ENCODE measurements at places on chromosomes 5 and 9.

DNA sequence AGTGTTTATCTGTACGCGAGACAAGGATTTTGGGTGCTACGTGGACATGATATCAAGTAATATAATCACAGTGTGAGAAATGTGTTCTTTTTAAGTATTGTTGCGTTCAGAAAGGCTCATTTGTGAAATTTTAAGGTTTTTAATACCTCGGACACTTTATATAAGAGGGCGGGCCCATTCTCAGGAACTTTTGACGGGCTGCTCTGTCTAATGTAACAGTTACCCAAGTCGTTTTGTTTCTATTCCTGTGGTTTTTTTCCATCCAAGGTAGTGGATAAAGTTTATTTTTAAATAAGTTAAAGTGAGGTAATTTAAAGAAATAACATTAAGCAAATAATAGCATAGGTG, 525 bp downstream of the SRP19 start:
- no peak for ATAC-seq

DNA sequence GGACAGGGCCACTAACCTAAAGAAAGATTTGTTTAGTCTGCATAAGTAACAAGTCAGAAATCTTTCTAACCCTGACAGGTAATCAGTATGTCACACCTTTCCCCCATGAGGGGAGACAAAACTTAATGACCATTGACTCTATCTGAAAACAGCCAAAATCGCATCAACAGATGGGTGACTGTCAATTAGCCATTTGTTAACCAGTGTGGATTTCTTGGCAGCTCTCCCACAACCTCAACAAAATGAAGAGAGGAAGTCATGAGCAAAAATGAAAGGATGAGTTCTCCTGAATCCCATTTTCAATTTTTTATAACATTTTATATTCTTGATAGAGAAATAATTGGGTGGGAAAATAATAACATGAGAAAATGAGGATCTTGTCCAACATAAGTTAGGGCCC, 84.6 kb upstream of the SNX2 start:
- ATAC-seq = no peak

GRCh38 chr5:2403296-2403695, 348.2 kb downstream of the IRX2 start:
- ATAC-seq = no peak

- no peak for ATAC-seq
These were observed at the start of gene PCDHA7 for GRCh38 chr5:140833993-140834392. Gene PCDHA7, plus strand, starts transcription at chr5:140834269. Its CDS starts 115 bp downstream, at chr5:140834384.

DNA sequence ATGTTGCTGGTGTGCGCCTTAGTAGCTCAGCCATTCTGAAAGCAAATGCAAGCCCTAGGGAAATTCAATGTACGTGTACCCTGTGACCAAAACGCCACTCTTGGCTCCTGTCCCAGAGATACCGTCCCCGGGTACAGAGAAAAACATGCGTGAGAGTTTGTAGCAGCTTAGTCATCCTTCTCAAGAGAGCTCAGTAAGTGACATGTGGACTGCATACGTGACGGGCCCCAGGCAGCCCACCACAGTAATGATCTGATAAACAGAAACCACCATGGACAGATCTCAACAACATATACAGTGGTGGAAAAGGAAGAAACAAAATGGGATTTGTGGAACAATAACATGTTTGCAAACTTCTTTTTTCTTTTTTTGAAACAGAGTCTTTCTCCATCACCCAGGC, 45.1 kb downstream of the S1PR3 start:
- no peak for ATAC-seq

- no peak for ATAC-seq
These were observed 1.8 kb upstream of the TARS1 start for GRCh38 chr5:33438996-33439395.

GRCh38 chr5:175211956-175212756, 231.8 kb downstream of the DRD1 start:
- ATAC-seq = no peak

- ATAC-seq = no peak
These were observed 181.7 kb upstream of the TLX3 start for GRCh38 chr5:171127314-171127713.

DNA sequence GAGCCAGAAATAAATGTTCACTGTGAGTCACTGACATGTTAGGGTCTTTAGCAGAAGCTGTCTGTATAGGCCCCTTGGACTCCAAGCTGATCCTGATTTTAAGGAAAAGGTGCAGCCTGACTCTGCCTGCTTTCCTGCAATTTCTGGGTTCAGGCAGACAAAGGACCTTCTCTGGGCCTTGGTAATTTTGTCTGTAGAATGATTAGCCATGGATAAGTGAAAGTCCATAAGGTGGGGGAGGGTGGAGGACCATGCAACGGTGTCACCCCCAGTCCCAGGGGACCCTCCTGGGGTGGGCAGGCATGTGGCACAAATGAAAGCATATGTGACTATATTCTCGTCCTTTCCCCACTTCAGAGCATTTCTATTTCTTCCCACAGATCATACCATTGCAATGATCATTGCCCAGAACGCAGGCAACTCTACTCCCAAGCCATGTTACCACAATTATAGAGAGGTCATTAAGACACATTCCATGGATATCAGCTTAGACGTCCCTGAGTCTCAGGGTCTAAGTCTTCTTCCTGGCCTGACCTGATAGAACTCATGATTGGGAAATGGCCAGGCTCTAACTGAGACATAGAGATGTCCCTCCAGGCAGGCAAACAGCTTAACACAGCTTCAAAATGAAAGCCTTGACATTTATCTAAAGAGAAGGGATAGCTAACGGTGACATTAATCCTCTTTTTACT, 157.9 kb upstream of the ALDH1B1 start:
- ATAC-seq = no peak

DNA sequence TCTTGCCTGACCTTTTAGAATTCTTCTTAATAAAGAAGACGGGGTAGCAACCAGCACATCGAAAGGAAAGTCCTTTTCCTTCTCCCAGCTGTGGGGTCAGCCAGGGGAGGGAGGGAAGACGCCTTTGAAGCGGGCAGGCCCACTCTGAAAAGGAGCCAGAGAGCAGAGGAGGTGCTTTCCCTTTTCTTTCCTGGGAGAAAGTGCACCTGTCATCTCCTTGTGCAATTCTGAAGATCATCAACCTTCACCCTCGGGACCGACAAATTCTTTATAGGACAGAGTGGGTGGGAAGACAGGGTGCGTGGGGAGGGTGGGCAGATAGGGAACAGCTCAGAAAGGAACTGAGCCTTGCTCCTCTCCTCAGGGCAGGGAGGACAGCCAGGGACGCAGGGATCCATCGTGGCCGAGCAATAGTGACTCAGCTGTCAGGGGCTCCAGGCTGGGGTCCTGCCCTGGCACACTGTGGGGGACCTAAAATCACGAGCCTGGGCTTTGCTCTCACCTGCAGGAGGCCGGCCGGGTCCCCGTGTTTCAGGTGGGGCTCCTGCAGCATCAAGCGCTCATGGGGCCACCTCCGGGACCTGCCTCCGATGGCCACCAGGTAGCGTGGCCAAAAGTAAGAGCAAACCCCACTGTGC, 141.0 kb downstream of the OLFM1 start:
- ATAC-seq = no peak

DNA sequence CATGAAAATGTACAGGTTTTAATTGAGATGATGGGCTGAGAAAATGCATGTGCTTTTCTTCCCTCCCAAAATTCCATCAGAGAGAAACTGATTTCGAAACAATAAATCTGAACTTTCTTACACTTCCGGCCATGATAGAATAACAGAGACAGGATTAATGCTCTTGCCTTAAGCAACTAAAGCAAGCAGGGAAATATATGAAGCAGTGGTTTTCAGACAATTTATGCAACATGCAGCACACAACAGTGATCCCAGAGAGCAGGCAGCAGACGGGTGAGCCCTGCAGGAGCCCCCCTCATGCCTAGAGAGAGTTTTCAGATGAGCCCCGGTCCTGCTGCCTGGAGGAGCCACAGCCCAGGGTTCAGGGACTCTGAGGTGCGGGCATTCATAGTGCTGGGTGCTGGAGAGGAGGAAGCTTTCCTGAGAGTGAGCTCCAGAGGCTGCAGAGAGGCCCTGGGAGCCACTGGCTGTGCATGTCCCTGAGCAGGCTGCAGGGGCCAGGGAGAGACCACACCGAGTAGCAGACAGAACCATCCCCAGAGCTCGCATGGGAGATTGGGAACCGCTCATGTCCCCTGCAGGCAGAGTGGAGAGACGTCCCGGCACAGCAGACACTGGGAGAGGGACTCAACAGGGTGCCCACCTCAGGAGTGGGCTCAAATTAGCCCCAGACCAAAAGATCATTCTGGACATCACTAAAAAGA, 143.5 kb downstream of the OLFM1 start:
- ATAC-seq = no peak

DNA sequence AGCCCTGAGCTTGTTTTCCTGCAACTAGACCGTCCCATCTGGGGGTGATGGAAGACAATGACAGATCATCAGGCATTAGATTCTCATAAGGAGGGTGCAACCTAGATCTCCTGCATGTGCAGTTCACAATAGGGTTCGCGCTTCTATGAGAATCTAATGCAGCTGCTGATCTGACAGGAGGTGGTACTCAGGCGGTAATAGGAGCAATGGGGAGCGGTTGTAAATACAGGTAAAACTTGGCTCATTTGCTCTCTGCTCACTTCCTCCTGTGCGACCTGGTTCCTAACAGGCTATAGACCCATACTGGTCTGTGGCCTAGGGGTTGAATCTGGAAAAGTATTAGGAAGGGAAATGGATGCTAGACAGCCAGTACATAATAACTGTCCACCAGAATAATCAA, 39.7 kb downstream of the PTTG1 start:
- no peak for ATAC-seq

- no peak for ATAC-seq
These were observed 55.9 kb upstream of the HAPLN1 start for GRCh38 chr5:83776437-83777031.

- ATAC-seq = no peak
These were observed 3.5 kb downstream of the BOD1 start for GRCh38 chr5:173612948-173613347.

DNA sequence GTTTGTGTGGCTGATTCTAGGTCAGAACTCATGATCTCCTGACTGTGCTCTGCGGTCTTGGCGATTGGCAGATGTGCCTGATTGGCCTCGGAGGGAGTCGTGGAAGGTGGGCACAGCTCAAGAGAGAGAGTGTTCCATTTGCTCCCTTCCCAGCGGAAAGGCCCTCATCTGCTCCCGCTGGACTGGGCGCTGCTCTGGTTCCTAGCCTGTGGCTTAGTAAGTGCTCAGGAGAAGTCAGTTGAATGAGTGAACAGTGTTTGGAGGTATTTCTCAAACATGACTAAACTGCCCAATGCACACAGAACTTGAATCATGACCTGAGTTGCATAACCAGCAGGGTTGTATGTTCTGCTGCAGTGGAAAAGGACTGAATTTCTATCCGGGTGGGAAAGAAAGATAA, 120.2 kb upstream of the PITX1 start:
- ATAC-seq = no peak

DNA sequence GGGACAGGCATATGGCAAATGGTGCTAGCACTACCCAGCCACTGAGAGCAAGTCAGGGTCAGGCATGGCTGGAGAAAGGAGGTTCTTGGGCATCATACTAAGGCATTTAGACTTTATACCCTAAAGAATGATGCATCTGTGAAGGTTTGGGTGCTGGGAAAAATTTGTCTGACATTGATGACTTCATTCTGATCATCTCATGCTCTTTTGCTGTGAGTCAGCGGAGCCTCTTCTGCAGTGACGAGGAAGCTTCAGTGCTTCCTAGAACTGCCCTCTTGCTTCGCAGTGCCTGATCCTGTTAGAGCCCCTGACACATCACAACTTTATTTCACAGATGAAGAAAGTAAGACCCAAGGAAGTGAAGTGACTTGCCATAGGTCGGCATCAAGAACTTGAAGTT, 266.6 kb upstream of the GAS1 start:
- no peak for ATAC-seq

DNA sequence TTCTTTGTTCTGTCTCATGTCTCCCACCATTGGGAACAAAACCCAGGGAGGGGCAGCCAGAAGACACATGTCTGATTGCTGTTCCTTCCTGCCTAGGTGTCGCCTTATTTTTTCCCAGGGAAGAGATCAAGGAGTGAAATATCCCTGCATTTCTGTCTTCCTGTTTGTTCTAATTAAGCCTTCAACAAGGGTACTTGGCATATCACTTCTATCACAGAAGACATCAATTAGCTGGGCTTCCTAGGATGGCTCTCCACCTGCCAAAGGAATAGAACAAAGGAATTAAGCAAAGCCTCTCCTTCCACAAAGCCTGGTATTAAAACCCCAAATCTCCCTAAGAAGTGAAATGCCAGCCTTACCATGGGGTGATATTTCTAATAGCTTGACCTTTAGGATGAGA, 299.5 kb upstream of the CD180 start:
- ATAC-seq = no peak

DNA sequence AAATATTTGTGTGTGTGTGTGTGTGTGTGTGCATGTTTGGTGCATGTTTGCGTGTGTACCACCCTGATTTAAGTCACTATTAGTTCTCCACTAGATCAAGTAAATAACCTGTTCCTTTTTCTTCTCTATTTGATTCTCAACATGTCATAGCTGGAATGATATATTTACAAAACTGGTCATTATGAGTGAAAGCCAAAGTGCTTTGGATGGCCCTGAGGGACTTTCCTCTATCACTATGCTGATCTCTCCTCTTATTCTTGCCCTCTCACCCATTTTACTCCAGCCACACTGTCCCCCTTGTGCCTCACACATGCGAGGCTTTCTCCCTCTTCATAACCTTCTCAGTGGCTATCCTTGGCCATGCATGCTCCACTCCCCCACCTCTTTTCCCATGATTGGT, 144.6 kb upstream of the NMUR2 start:
- no peak for ATAC-seq

DNA sequence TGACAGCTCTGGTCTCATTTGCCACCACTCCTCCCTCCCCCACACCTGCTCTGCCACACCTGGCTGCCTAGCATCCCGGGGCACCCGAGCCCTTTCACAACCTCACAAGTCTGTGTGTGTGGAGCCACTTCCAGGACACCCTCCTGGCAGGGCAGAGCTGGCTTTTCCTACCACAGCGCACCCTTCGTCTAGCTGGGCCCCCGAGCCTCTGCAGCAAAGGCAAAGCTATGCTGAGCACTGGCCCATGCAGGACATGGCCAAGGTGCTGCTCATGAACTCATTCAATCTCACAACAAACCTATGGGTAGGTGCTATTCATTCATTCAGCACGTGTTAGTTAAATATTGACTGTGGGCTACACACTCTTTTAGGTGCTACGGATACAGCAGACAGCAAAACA, 43.4 kb downstream of the DUSP1 start:
- ATAC-seq = no peak
